ENCODE measurements at places on chromosomes 5 and 9.

DNA sequence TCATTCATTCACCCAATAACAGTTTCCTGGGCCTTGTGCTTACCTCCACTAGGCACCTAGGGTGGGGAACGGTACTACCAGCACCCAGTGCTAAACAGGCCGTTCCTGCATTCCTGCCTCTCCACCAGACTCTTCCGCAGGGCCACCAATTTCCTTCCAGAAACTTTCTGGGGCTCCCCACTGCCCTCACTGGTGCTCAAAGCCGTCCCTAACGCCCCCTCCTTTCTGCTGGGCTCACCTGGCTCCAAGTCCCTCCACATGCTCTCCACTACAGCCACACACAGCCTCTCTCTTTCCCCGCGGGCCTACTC is 1.4 kb downstream of the PHF19 start:
- DNase-seq: no peak

GRCh38 chr5:170070556-170071412 is 34.9 kb upstream of the FOXI1 start:
- no peak for DNase-seq

GRCh38 chr5:120808606-120809005 is 344.5 kb downstream of the PRR16 start:
- DNase-seq: no peak

DNA sequence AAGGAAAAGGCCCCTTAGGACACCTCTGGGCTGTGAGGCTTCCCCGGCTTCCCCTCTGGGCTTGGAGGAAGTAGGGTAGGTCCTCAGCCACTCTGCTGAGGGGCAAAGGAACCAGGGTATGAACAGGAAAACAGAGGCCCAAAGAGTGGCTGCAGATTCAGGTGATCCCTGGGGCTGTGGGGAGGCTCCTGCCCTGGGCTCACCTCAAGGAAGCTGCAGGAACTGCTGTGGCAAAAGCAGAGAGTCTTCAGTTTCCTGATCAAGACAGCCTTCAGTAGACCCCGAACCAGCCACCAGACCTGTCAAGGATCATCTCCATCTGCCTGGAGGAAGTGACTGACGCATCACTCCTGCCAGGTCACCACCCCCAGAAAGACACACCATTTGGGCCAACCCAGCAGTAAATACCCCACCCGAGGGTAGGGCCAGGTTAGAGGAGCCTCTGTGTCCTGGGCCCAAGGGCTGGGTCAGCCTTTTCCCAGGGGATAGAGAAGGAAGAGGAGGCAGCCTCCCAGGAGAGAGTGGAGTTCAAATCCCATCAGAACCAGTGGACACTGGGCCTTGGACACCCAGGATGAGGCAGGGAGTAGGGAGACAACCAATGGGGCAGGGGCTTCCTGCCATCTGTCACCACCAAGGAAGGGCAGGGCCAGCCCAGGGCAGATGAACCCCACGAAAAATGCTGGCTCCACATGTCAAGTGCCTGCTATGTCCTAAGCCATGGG is 5.8 kb upstream of the ST6GALNAC6 start:
- DNase-seq: no peak

Measured in GOT3 (cell line).